AG04449 (cell line): ENCODE measurements at places on chromosomes 7 and 10.

DNA sequence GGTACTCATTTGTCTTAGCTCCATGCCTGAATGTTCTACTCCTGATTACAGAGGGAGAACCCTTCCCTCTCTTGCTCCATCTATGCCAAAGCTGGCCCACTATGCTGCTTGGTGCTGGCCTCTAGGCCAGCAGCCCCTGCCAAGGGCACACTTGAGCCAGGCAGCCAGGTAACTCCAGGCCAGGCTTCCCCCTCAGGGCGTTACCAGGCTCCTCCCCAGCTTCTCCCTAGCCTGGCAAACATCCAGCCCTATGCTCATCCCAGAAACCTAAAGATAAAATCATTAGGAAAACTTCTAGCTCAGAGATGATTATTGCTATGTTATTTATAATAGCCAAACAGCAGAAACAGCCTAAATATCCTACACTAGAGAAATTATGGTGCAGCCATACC is 103.7 kb downstream of the KCNMA1 start:
- no peak for DNase-seq

DNA sequence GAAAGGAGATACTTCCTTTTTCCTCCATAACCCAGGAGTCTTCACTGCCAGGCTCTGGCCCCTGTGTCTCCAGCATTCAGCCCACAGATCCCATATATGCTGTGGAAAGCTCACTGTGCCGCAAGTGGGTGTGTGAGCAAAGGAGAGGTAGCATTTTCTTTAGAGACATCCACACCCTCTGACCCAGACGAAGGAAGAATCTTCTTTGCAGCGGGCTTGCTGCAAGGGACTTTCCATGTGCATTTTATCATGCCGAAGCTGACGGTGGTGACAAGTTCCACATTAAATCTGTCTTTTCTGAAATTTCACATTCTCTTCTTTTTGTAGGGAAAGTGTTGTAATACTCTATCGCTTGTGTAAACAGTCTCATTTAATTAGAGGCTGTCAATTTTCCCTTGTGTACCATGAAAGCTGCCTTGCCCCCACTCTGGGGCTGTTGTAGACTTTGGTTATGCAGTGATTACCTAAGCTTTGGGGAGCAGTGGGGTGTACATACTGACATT is 409.5 kb downstream of the SUGCT start:
- no peak for DNase-seq

DNA sequence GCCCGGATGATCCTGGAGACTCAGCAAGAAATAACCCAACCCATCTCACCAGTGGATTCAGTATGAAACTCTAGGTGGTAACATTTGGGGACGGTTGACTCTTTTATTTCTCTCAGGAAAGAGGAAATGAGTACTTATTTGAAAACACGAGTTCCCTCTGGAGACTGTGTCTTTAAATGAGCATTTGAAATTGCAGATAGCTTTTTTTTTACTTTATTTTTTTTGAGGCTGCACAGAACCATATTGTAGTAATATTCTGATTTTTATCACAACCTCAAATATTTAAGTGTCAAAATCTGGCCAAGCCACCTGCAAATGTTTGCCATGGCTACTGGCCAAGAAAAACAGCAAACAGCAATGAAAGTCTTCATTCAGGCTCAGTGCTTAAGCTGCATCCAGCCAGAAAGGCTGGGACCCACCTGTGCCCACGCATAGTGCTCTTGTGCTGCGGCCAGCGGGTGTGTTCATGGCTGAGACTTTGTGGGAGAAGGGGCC is 160.8 kb downstream of the CREB5 start:
- DNase-seq, result no peak

DNA sequence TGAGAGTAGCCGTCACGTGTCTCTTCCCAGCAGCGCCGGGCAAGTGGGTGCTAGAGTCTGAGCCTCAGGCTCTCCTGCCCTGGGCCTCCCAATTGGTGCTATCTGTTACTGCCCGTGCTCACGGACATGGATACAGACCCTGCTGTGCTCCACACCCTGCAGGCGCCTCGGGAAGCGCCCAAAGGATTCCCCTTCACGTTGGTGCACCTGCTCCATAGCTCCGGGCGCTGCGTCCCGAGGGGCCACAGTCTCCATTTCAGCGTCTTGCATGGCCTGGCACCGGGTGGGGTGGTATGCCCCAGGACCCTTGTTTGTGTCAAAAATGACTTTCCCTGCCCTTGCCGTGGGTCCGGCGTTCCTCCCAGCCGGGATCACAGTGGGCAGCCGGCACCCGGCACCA is 13.8 kb upstream of the ZNF212 start:
- no peak for DNase-seq

GRCh38 chr7:74061840-74062539 is 21.6 kb upstream of the LIMK1 start:
- no peak for DNase-seq

GRCh38 chr10:16436367-16436757 is 448 bp upstream of the PTER start:
- no peak for DNase-seq

GRCh38 chr10:60908031-60908430 is 36.0 kb downstream of the RHOBTB1 start:
- no peak for DNase-seq

DNA sequence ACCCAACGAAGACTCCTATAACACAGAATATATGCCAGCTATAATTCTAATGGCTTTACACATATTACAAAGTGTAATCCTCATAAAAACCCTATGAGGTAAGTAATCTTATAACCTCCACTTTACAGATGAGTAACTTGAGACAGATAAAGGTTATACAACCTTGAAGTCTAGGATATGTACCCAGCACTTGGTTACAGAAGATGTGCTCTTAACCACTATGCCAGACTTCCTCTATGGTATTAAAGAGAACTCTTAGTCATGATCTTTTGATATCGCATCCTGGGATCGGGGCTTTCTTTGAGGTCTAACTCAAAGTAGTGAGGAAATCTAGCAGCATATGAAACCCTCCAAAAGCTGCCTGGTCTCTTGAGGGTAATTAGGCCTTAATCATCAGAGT is 319.2 kb upstream of the LRRN3 start:
- no peak for DNase-seq

- DNase-seq, result no peak
These were observed 372.7 kb upstream of the CDC14C start for GRCh38 chr7:48551652-48552051.

- DNase-seq, result no peak
These were observed 43.3 kb downstream of the SFTPD start for GRCh38 chr10:79905322-79906314.

DNA sequence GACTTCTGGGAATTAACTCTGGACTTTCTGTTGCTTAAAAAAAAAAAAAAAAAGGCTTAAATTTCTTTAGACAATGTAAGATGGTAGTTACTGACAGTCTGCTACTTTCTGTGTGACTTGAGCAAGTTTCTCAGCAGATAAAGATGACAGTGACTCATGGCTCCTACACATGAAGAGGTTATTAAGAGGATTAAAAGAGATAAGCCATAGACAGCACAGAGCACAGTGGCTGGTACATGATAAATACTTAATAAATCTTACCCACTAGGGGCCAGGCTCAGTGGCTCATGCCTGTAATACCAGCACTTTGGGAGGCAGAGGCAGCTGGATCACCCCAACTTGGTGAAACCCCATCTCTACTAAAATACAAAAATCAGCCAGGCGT is 174.8 kb downstream of the JAZF1 start:
- DNase-seq, result no peak

DNA sequence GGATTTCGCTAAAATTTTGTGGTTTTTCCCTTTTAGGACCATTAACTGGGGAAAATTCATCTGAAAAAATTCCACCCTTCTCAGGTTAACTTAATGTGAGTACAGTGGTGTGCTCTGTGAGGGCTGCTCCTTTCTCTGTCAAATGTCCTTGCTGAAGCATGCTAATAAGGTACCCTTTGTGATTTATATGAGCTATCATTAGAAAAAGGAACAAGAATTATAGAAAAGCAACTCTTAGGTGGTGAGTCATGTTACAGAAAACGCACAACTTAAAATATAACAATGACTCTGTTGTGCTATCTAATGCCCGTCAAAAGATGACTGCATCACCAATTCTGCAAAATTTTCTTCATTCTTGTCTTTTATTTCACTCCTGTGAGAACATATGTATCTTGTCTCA is 162.0 kb upstream of the MAGI2 start:
- no peak for DNase-seq

GRCh38 chr7:37054624-37055241 is 330.4 kb upstream of the AOAH start:
- DNase-seq, result no peak

DNA sequence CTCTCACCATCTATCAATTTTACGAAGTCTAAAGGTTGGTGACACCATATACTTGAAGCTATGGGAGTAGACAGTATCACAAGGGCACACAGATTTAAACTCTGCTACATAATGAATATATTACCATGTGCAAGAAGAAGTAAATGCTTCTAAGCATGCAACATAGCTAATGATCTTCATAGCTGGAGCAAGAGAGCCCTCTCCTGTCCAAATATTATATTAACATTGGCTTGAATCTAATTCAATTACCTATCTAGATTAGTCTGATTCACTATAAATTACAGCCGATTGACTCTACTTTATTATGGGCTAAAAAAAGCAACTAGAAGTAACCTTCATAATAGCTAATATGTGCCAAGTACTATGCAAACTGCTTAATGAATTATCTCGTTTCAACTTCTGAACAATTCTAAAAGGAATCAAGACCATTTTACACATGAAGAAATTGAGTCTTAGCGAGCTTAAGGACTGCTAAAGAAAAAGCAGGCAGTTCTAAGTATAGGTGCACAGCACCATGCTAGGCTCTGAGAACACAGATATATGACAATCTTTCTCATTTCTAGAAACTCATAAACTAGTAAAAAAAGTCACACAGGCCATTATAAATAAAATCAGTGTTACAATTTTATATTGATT is 21.9 kb downstream of the FRA10AC1 start:
- DNase-seq, result no peak

DNA sequence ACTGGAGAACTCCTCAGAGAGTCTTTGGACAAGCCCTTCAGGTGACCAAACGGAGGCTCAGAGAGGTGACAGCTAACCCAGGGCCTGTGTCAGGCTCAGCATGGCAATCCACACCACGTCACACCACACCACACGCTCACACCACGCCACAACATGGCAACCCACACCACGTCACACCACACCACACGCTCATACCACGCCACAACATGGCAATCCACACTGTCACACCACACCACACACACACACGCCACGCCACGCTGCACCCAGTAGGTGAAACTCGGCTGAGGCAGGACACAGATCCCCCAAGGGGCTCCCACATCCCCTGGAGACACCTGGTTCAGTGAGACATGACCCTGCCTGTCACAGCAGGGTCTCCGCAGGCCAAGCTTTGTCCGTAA is 107.3 kb downstream of the PDGFA start:
- DNase-seq, result no peak

DNA sequence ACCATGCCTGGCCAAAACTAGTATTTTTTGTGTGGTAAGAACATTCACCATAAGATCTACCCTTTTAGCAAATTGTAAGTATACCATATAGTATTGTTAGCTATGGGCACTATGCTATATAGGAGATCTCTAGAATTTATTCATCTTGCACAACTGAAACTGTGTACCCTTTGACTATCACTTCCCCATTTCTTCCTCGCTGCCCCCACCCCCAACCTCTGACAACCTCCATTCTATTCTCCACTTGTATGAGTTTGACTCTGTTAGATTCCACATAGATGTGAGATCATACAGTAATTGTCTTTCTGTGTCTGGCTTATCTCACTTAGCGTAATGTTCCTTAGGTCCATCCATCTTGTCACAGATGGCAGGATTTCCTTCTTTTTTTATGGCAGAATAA is 3.6 kb downstream of the CASP7 start:
- no peak for DNase-seq
